ENCODE measurements at places on chromosomes 7 and 10. TPM values are rescaled to one million over a fixed set of nuclear protein-coding genes. Genes with fewer than 3 reads are reported as not detected.

Gene GTF2I
- 119 TPM for total RNA-seq

Gene COBL
- total RNA-seq = 0.67 TPM

Gene TAS2R5
- total RNA-seq = 0.90 TPM

Gene TRIM50
- not detected for total RNA-seq

Gene IPMK
- 5.4 TPM for total RNA-seq

Gene NRCAM
- 1.5 TPM for total RNA-seq

Gene PNLIP
- total RNA-seq = not detected

Gene SLC26A5
- total RNA-seq = not detected

Gene GNG11
- total RNA-seq = 22.7 TPM

Gene TMEM139
- total RNA-seq = 0.29 TPM

Gene WNT8B
- not detected for total RNA-seq

Gene MSS51
- 2.1 TPM for total RNA-seq

Gene GDF2
- not detected for total RNA-seq

Gene PDK4
- total RNA-seq = 433 TPM

Gene SNX8
- total RNA-seq = 35.9 TPM

Gene FBXL13
- 3.2 TPM for total RNA-seq

Gene TPST1
- total RNA-seq = 21.4 TPM

Gene JAZF1
- total RNA-seq = 33.6 TPM

Gene ARMC10
- total RNA-seq = 35.4 TPM

Gene NUDT13
- total RNA-seq = 2.1 TPM

Gene ABCB1
- 1.3 TPM for total RNA-seq

Gene VAX1
- total RNA-seq = not detected

Gene HOXA7
- 6.7 TPM for total RNA-seq

Gene C10orf62
- 0.46 TPM for total RNA-seq

Gene ABCA13
- total RNA-seq = 0.19 TPM

Gene TMEM26
- 1.1 TPM for total RNA-seq

Gene BBIP1
- 36.3 TPM for total RNA-seq

Gene TDRD1
- 0.48 TPM for total RNA-seq

Gene EZH2
- 1.7 TPM for total RNA-seq

Gene CYP2C18
- total RNA-seq = not detected

Gene SERPINE1
- total RNA-seq = 240 TPM

Gene ZC3HAV1
- 26.8 TPM for total RNA-seq

Gene ENO4
- not detected for total RNA-seq

Gene TBXAS1
- 23.7 TPM for total RNA-seq

Gene C7orf57
- not detected for total RNA-seq

Gene CDH23
- total RNA-seq = 43.0 TPM

Gene DNAJC12
- total RNA-seq = 4.0 TPM

Gene GPR37
- 0.29 TPM for total RNA-seq

Gene FAM25G
- total RNA-seq = not detected

Gene FAM237B
- not detected for total RNA-seq

Gene CHCHD1
- 18.8 TPM for total RNA-seq

Gene PBLD
- 9.4 TPM for total RNA-seq

Gene CCDC146
- 12.9 TPM for total RNA-seq

Gene SEMA3C
- total RNA-seq = 89.3 TPM

Gene IFRD1
- total RNA-seq = 58.3 TPM

Gene BICC1
- 28.5 TPM for total RNA-seq

Gene ZNF138
- 6.9 TPM for total RNA-seq

Gene ASIC3
- total RNA-seq = 1.5 TPM

Gene PRTFDC1
- total RNA-seq = 7.2 TPM

Gene SMO
- 7.4 TPM for total RNA-seq

Gene COL26A1
- total RNA-seq = not detected
